ENCODE measurements at places on chromosomes 1 and 21. TPM values are rescaled to one million over a fixed set of nuclear protein-coding genes. Genes with fewer than 3 reads are reported as not detected.

DNA sequence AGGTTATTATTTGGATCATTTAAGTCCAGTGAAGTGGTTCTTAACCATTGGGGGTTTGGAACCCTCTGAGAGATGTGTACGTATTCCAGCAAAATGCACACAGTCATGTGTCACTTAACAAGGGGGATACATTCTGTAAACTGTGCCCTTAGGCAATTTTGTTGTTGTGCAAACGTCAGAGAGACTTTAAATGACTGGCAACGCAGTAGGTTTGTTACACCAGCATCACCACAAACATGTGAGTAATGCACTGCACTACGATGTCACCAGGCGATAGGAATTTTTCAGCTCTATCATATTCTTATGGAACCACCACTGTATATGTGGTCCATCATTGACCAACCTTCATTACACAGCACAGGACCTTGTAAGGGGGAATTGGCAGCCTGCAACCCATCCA is 11.9 kb downstream of the AHCYL1 start:
- peaks cover 4% of the 10 kb centered on the region for H3K36me3 ChIP-seq
- H3K27ac ChIP-seq, result peak overlapping the region; percentile 68
- H3K4me3 ChIP-seq, result no peak overlapping the region
- no peak for DNase-seq
- H3K27me3 ChIP-seq, result no peaks in the 10 kb centered on the region

GRCh38 chr1:114314098-114314497 is 160.4 kb upstream of the SYT6 start:
- H3K4me1 ChIP-seq, result no peaks in the 10 kb centered on the region
- no peaks in the 10 kb centered on the region for H3K27me3 ChIP-seq
- H3K4me3 ChIP-seq, result no peak overlapping the region
- H3K27ac ChIP-seq, result no peak overlapping the region
- no peak for DNase-seq
- H3K36me3 ChIP-seq, result no peaks in the 10 kb centered on the region

DNA sequence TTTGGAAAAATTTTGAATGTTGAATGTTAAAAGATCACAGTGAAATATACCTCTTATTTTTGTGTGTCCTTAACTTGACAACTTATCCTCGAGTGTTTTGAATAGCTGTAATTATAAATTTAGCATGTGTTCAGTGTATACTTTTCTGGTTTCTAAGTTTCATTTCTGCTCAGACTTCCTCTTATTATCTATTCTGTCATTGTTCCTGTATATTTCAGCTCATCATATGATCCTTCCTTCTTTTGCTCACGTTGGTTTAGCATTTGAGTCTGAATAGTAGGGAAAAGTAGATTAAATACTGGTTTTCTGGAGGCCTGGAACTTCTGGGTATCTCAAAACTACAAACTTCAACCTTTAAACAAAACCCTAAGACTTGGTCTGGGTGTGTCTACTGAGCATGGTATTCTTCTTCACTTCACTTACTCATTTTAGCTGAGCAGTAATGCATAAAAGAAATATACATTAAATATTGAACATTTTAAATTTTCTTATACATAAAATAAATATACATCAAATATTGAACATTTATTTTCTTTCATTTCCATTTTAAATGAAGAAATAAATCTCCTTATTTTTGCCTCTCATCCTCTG is 3.3 kb upstream of the ATP6V1G3 start:
- H3K4me3 ChIP-seq, result no peak overlapping the region
- H3K36me3 ChIP-seq, result no peaks in the 10 kb centered on the region
- H3K27ac ChIP-seq, result no peak overlapping the region
- H3K27me3 ChIP-seq, result no peaks in the 10 kb centered on the region
- no peaks in the 10 kb centered on the region for H3K4me1 ChIP-seq
- DNase-seq, result no peak

DNA sequence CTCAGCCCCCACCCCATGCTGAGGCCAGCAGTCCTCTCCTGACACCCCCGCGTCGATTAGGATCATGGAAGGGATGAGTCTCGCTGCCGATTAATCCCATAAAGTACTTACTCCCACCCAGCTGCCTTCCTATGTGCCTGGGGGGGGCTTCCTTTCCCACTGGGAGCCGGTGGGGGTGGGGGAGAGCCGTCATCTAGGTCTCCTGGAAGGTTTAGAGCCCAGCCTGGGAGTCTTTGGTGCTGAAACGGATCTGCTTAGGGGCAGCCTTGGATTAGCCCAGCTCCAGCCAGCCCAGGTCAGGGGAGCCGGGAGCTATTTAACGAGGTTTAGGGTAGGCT is 9.8 kb downstream of the SAMD11 start:
- H3K4me3 ChIP-seq, result no peak overlapping the region
- H3K27me3 ChIP-seq, result no peaks in the 10 kb centered on the region
- peaks cover 8% of the 10 kb centered on the region for H3K4me1 ChIP-seq
- no peak for DNase-seq
- no peak overlapping the region for H3K27ac ChIP-seq
- no peaks in the 10 kb centered on the region for H3K36me3 ChIP-seq

GRCh38 chr1:115545791-115546733 is 95.7 kb upstream of the VANGL1 start:
- H3K4me3 ChIP-seq, result no peak overlapping the region
- peak; percentile 24 for DNase-seq
- no peaks in the 10 kb centered on the region for H3K27me3 ChIP-seq
- no peak overlapping the region for H3K27ac ChIP-seq
- no peaks in the 10 kb centered on the region for H3K36me3 ChIP-seq
- H3K4me1 ChIP-seq, result no peaks in the 10 kb centered on the region

- H3K27me3 ChIP-seq, result no peaks in the 10 kb centered on the region
- no peaks in the 10 kb centered on the region for H3K36me3 ChIP-seq
- H3K4me3 ChIP-seq, result no peak overlapping the region
- no peak overlapping the region for H3K27ac ChIP-seq
- H3K4me1 ChIP-seq, result no peaks in the 10 kb centered on the region
- no peak for DNase-seq
Measured at GRCh38 chr21:38938343-38938742, 132.6 kb downstream of the ETS2 start.

- DNase-seq, result no peak
- H3K27me3 ChIP-seq, result peaks cover 43% of the 10 kb centered on the region
- H3K27ac ChIP-seq, result no peak overlapping the region
- H3K4me3 ChIP-seq, result peak overlapping the region; percentile 10
- no peaks in the 10 kb centered on the region for H3K4me1 ChIP-seq
- H3K36me3 ChIP-seq, result no peaks in the 10 kb centered on the region
Measured at GRCh38 chr1:30684881-30685795, 38.2 kb downstream of the MATN1 start.

DNA sequence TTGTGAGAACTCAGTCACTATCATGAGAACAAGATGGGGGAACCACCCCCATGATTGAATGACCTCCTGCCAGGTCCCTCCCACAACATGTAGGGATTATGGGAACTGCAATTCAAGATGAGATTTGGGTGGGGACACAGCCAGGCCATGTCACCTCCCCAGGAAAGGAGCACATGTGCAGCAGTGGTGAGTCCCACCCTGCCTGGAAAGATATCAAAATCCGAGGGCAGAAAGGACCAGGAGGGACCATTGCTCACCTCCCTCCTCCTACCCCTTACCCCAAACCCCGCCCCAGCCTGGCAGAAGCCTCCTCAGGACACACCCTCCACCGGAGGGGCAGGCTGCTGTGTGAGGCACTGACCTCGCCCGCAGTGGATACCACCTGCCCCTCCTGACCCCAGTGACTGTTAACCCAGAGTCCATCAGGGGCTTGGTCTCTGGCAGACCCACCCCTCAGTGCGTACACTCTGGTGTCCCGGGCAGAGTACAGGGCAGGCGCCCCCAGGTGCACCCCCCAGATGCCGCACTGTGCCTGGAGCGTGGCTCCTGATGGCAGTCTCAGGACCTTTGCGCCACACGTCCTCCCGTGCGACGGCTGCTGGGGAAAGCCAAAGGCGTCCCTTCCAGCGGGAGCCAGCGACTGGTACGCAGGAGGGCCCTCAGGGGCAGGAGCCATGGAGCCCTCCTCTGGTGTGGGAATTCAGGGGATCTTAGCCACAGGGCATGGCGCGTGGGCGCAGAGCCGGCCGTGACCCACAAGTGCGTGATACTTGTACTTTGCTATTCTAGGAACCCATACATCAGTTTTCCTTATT is 20.9 kb downstream of the PDXK start:
- H3K27ac ChIP-seq, result no peak overlapping the region
- peaks cover 26% of the 10 kb centered on the region for H3K36me3 ChIP-seq
- no peak for DNase-seq
- no peak overlapping the region for H3K4me3 ChIP-seq
- no peaks in the 10 kb centered on the region for H3K27me3 ChIP-seq
- no peaks in the 10 kb centered on the region for H3K4me1 ChIP-seq

DNA sequence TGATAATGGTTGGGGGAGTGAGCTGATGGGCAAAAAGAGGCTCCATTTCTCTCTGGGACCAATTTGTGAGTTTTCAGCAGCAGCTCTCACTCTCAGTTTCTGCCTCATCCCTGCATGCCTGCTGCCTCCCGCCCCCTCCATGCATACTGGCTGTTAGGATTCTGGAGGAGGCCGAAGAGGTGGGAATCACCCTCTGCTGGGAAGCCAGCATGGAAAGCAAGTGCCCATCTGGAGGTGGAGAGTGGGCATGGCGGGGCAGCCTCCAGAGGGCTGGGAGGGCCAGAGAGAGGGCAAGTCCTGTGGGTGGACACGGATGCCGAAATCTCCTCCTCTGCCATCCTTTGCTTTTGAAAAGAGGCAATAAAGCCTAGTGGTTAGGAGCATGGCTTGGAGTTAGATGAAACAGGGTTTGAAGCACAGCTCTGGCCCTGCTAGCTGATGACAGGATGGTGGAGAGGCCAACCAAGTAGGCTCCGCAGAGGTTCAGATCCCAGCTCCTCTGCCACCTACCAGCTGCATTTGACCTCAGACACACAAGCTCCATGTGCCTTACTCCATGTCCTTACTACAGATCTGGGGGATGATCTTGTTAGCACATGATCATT is 113.4 kb downstream of the GRIK3 start:
- no peak for DNase-seq
- H3K36me3 ChIP-seq, result no peaks in the 10 kb centered on the region
- H3K4me1 ChIP-seq, result no peaks in the 10 kb centered on the region
- no peak overlapping the region for H3K27ac ChIP-seq
- no peak overlapping the region for H3K4me3 ChIP-seq
- H3K27me3 ChIP-seq, result peaks cover 4% of the 10 kb centered on the region

GRCh38 chr1:205354259-205355074 is 2.3 kb downstream of the KLHDC8A start:
- no peak overlapping the region for H3K4me3 ChIP-seq
- no peaks in the 10 kb centered on the region for H3K4me1 ChIP-seq
- no peaks in the 10 kb centered on the region for H3K36me3 ChIP-seq
- DNase-seq, result no peak

- H3K4me1 ChIP-seq, result peaks cover 35% of the 10 kb centered on the region
- peak overlapping the region; percentile 65 for H3K27ac ChIP-seq
- H3K36me3 ChIP-seq, result no peaks in the 10 kb centered on the region
- H3K27me3 ChIP-seq, result no peaks in the 10 kb centered on the region
Measured at GRCh38 chr1:94324178-94324544, 86.8 kb upstream of the ARHGAP29 start.

DNA sequence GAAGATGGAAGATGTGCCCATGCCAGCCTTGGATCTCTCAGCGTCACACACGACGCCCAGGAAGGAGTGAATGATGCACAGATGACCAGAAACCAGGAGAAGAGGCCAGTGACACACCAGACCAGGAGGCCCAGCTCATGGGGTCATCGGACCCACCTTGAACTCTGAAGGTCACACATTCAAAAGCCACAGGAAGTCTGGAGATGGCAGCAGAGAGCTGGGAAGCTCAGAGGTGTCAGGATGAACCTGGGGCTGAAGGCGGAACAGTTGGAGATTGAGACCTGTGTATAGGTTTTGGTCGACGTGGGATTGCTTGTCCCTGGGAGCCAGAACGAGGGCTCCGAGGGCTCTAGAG is 43.6 kb downstream of the SLC19A1 start:
- H3K27ac ChIP-seq, result no peak overlapping the region
- H3K4me3 ChIP-seq, result no peak overlapping the region
- no peaks in the 10 kb centered on the region for H3K4me1 ChIP-seq
- H3K36me3 ChIP-seq, result peaks cover 5% of the 10 kb centered on the region
- no peak for DNase-seq

The FCER1G gene
- polyA plus RNA-seq, result 23.5 TPM

The AQP10 gene
- polyA plus RNA-seq, result not detected

The CRNN gene
- 0.28 TPM for polyA plus RNA-seq

The CRYAA gene
- polyA plus RNA-seq, result not detected

The SELL gene
- polyA plus RNA-seq, result 0.35 TPM

The CD34 gene
- polyA plus RNA-seq, result 25.0 TPM
